ENCODE measurements at places on chromosomes 4 and X.
A peak's percentile ranks its signal among the peaks of the same experiment; 100 is the strongest.

DNA sequence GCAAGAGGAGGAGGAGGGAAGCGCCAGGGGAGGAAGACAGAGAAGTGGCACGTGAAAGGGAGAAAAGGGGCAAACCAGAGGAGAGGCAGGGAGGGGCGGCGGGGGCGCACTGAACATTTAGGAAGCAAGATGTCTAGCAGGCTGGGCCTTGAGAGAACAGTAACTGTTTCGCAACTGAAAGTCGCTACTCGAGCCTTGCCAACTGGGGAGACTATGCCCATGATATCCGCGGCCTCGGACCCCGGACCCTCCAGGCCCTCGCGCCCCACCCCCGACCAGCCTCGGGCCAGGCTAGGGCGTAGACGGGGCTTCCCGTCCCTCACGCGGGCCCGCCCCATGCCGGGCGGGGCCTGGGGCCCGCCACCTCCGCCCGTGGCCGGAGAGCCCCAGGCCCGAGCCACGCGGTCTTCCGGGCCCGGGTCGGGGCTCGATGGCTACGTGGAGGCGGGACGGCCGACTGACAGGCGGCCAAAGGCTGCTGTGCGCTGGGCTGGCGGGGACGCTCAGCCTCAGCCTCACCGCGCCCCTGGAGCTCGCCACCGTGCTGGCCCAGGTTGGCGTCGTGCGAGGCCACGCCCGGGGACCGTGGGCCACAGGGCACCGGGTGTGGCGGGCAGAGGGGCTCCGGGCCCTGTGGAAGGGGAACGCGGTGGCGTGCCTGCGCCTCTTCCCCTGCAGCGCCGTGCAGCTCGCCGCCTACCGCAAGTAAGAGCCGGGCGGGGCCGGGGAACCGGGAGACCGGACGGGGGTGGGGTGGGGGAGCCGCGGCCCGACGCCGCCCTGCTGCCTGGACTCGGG, at the start of gene SLC25A43:
TSS of gene SLC25A43 (plus strand) at position 363 of the 798 bp plus-strand sequence. CDS start at position 431, 68 bp downstream.
- no peak for DNase-seq

GRCh38 chrX:39399387-39399786, 598.1 kb downstream of the MID1IP1 start:
- no peak for DNase-seq

DNA sequence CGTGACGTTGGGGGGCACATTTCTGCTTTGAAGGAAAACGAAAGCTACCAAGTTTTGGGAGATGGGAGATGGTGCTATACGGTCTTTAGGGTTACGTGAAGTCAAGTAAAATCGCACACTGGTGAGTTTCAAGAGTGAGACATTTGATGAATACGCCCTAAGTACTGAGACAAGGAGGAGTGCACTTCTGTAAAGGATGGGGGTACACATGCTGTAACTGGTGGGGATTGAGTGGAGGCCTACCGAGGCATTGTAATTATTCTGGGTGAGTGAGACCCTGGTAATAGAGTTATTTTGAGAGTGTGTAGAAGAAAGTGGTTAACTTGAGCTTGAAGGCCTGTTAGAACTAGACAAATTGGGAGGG, 536 bp downstream of the SH3BGRL start:
- DNase-seq = peak; percentile 20

DNA sequence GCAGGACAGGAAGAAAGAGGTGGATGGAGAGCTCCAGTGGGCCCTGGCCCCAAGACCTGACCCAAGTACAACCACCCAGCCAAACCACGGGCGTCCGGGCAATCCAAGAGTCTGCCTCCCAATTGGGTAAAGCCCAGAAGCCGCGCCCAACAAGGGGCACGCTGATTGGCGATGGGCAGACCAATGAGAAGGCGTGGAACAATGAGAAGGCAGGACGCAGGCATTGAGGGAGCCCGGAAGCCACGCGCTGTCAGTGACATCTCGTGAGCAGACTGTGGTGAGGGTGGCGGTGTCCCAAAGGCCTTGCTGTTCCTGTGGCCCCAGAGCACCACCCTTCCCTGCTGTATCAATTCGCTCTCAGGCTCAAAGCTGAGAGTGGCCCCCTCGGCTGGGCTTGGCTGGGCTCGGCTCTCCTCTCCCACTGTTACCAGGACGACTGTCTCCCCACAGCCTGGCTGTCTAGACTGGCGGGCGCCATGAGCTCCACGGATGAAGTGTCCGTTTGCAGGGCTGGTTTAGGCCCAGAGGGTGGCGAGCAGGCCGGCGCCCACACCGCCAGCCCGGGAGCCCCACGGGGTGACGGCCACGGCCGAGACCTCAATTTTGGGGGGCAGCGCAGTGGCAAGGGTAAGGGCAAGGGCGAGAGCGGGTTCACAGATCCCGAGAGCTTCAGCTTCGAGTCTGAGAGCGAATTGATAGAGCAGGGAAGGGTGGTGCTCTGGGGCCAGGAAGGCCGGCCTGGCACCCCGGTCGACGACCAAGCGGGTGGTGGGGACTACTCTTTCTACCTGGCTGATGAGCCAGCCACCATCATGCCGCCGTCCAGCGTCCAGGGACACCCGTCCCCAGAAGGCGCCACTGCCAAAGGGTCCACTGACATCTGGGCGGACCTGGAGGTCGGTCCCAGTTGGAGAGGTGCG, at the start of gene LOC101059915:
TSS of gene LOC101059915 (plus strand) at position 219 of the 920 bp plus-strand sequence.
- DNase-seq = no peak

DNA sequence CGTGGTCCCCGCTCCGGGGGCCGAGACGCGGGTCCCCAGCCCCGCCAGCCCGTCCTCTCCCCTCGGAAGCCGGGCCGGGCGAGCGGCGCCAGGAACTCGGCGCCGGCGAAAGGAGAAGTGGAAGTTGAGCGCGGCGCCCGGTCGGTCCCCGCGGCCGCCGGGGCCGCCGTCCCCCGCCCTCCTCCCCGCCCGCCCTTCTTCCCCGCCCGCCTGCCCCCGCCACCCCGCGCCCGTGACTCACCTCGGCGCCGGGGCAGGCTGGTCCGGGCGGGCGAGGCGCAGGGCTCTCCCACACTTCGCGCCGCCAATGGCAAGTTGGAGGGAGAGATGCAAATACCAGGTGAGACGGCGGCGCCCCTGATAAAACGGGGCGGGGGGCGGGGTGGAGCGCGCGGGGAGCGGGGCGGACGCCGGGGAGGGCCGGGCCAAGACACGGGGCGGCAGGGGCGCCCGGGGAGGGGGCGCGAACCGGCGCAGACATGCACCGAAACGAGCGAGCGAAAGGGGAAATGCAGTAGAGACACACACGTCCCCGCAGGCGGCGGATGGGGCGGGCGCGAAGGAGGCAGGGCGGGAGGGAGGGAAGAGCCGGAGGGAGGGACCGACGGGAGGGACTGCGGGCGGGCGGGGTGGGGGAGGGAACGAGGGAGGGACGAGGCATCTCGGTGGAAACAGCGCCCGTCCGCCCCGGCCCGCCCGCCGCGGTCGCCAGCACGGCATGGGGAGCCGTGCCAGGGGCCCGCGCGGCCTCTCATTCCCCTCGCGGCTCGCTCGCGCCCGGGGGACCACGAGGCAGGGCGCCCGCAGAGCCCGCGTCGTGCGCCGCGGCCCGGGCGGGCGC, at the start of gene ELF4:
TSS of gene ELF4 (minus strand) at position 119 of the 841 bp plus-strand sequence. CDS start 29,167 bp downstream, outside the sequence.
- peak; percentile 31 for DNase-seq

DNA sequence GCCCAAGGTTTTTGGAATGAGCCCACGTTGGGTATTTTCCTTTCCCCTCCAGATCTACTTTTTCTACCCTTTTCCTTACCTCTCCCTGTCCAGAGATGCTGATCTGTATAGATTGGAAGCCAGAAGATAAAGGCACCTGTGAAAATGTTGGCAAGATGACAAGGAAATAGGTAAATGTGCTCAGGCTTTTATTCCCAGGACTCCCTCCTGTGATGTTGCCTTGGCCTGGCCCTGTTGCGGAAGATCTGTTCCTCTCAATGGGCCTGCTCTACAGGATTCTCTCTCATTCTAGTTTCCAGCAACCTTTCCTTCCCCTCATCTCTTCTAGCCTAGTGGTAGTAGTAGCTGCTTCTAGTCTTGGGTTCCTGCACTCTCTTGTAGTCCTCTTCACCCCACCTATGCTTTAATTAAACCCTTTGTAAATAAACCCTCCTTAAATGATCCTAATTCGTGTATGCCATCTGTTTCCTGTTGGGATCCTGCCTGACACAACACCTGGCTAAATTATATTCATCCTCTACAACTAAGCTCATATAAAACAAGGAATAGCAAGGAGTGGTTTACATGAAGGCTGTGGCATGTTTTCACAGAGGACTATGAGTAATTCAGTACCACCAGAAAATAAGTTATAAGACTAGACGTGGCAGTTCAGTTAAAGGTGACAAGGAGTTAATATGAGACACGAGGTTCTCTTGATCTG, 95.7 kb upstream of the MAOA start:
- no peak for DNase-seq
